ENCODE measurements at places on chromosomes 12 and 14.
A peak's percentile ranks its signal among the peaks of the same experiment; 100 is the strongest.

DNA sequence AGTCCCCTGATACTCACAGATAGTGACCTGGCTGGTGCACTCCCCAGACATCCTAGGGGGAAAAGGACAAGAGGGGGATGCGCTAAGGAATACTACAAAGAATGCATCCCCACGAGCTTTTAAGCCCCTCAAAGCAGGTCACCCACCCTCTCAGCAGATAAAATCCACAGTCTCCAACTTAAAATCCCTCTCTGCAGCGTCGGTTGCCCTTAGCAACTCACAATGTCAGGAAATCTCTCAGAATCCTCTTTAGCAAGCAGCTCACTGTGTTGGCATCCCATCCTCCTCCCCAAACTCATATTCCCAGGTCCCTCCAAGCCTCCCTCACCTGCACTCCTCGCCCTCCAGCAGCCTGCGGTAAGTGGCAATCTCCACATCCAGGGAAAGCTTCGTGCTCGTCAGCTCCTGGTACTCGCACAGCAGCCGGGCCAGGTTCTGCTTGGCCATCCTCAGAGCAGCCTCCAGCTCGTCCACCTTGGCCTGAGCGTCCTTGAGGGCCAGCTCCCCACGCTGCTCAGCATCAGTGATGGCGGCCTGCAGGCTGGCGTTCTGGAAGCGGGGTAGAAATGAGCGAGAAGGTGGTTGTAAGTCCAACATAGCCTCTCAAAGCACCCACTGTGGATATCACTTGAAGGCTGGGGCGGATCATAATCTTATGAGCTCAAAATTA, 5.5 kb upstream of the KRT79 start:
- DNase-seq = no peak

DNA sequence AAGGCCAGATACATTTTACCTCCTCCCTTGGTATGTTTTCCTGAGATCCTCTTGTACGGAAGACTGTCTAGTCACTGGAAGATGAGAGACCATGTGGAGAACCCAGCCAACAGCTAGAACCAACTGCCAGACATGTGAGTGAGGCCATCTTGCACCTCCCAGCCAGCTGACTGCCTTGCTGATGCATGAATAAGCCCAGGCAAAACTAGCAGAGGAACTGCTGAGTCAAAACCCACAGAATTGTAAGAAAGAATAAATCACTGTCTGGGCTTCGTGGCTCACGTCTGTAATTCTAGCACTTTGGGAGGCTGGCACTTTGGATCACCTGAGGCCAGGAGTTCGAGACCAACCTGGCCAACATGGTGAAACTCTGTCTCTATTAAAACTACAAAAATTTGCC, 160.0 kb downstream of the TPH2 start:
- DNase-seq = no peak

DNA sequence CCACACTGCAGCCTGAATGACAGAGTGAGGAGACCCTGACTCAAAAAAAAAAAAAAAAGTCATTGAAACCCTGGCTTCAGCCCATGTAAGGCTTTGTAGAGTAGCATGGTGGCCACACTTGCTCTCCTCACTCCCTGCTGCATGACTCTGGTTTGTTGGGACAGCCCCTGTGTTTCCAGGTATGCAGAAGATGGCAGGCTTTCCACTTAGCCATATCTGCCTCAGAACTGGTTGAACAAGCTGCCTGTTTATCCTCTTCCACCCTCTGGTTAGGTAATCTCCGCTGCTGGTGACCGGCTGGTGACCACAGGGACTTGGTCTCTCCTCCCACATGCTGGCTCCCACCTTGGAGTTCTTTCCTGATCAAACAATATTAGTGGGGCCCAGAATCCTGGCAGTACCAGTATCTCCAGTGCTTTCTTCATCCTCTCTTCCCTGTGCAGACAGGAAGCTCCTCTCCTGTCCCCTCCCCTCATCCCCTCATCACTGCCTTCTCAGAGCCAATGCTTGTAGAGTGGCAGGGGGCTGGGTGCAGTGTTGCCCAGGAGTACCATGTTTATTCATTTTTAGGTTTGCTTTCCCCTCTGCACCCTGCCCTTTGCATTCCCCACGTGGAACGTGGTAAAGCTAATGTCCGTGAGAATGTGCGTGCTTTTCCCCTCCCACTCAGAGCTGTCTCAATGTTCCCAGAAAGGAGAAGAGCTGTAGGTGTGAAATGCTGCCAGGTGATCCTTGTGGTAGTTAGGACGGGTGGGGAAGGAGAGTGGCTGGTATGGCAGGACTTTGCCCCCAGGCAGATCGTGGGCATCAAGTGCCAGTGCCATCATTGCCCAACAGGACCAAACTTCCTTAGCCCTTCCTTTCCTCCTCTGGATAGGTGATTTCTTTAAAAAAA, 11.3 kb downstream of the ABHD12B start:
- DNase-seq = no peak

- DNase-seq = peak; percentile 78
Observed at GRCh38 chr12:6606331-6607131, 648 bp downstream of the CHD4 start.

DNA sequence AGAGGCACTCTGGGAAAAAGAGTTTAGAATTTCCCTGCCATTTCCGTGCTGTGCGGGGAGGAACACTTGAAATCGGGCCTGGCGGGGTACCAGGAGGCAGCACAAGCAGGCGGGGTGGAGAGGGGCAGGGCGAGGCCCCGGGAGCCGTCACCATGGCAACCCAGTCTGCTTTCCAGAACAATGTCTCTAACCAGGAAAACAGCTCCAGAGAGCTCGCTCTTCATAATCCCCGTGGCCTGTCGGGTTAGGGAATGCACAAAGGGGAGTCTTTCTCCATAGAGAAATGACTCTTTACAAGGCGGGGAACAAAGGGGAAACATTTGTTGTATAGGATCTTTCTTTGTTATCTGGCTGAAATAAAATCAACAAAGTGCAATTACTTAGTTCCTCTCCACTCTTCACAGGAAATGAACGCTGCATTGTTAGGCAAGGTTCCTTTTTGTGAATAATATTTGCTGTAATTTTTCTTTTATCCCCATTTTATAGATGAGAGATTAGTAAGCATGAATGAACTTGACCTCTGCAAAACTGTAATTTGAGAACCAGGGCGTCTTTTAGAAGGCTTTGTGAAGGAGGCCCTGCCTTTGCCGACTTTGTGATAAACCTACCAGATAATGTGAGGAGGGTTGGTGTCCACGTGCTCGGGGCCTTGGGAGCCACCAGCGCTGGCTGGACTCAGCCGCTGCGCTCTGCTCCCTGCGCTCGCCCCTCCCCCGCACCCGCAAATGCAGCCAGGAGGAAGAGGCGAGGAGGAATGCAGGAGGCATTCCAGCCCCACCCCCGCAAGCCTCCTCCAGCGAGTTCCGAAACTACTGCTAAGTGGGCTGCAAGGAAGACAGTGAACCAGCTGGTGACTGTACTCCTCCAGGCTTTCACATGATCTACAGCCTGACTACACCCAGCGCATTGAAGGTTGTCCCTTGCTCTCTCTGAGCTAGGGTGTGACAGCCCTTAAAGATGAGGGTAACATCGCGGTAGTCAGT, 105.2 kb upstream of the ATF7IP start:
- DNase-seq = no peak

DNA sequence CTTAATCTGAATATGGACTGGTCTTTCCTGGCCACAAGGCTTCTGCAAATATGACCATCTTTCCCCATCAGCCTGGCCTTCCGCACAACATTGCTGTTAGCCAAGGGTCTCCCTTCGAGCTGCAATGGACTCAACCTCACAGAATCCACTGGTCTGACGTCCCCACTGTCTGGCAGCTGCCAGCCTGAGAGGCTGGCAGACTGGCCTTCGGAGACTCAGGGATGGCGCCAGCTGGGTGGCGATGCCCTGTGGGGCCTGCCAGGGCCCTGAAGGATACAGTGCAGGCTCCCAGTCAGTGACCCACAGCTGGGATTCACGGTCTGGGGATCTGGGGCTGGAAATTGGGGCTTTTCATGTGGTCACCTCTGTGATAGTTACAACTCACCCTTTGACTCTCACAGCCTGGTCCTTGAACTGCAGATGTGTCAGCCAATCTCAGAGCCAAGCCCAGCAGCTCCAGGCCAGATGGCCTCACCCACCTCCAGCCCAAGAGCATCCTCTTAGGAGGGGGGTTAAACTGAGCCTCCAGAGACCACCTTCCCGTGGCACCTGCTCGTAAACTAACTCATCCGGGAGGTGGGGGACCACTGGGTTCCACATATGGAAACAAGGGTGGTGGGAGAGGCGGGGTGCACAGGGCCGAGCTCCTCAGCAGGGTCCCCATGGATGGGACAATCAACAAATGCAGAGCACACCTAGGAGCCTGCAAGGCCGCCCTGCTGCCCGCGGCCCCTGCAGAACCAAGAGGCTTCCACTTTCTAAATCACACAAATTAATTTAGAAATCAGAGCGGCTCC, 21.1 kb upstream of the C14orf180 start:
- DNase-seq = no peak

DNA sequence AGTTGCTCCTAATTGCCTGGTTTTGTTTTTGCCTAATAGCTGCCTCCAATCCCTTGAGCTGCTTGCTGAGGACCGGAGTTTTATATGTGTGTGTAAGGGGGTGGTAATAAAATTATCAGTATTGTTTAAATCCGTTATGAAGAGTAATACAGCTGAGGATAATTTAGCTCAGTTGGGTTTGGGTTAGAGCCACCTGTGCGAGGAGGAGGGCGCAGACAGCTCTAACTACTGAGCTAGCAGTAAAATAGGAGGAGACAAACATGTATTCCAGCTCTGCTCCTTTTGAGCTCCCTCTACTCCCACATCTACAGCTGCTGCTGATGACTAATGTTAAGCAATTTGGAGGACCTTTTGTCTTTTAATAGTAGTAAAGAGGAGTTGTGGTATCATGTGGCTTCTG, 61.5 kb downstream of the SPATS2 start:
- peak; percentile 6 for DNase-seq

DNA sequence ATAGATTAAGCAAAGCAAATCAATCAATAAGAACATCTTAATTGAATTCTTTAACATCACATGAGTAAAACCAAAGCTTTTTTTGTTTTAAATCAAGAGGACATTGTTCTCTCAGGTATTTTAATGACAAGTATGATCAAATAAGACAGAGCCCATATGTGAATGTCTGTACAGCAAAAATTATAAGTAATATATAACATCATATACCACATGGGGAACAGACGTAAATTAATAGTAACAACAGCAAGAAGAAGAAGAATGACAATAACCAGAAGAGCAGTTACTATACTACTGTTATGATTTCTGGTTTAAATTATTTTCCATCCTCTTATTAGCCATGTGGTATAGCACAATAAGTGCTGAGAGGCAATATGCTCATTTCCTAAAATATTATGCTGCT, 335.5 kb downstream of the ADAMTS20 start:
- DNase-seq = no peak

- DNase-seq = no peak
Observed at GRCh38 chr12:30784508-30784907, 29.8 kb upstream of the CAPRIN2 start.

DNA sequence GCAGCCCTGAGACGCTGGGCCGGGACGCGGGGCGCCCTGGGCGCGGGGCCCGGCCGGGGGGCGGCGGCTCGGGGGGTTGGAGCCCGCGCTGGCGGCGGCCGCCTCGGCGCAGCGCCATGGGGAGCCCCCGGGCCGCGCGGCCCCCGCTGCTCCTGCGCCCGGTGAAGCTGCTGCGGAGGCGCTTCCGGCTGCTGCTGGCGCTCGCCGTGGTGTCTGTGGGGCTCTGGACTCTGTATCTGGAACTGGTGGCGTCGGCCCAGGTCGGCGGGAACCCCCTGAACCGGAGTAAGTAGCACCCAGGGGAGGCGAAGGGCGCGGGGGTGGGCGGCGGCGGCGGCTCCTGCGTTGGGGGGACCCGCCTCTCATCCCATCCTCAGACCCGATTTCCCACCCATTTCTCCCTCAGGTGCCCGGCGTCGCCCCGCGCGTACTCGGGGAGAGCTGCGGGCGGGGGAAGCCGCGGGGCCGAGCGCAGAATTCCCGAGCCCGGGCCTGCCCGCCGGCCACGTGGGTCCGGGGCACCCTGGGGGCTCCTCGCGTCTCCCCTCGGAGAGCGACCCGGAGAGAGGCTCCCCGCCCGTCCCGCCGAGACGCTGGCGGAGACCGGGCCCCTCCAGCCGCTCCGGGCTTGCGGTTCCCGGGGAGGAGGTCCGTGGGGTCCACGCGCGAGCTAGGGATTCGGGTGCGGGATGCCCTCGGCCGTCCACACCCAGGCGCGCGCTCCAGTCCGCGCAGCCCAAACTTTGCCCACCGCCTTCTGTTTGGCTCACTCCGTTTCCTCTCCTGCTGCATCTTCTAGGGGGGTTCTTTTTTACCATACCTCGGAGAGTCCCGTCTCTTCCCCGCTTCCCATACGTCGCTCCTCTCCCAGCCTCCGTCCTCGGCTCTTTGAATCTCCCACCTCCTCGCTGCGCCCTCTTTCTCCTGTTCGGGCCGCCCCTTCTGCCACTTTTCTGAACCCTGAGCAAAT, 807 bp downstream of the B4GALNT3 start:
- DNase-seq = peak; percentile 37

DNA sequence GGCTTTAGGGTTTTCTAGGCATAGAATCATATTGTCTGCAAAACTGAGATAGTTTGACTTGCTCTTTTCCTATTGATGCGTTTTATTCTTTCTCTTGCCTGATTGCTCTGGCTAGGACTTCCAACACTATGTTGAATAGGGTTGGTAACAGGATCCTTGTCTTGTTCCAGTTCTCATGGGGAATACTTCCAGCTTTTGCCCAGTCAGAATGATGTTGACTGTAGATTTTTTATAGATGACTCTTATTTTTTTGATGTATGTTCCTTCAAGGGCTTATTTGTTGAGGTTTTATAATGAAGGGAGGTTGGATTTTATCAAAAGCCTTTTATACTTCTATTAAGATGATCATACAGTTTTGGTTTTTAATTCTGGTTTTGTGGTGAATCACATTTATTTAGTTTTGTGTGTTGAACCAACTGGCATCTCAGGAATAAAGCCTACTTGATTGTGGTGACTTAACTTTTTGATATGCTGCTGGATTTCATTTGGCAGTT, 478.2 kb downstream of the TMEM117 start:
- no peak for DNase-seq

GRCh38 chr14:58846682-58847465, 209.1 kb downstream of the DACT1 start:
- DNase-seq = no peak

DNA sequence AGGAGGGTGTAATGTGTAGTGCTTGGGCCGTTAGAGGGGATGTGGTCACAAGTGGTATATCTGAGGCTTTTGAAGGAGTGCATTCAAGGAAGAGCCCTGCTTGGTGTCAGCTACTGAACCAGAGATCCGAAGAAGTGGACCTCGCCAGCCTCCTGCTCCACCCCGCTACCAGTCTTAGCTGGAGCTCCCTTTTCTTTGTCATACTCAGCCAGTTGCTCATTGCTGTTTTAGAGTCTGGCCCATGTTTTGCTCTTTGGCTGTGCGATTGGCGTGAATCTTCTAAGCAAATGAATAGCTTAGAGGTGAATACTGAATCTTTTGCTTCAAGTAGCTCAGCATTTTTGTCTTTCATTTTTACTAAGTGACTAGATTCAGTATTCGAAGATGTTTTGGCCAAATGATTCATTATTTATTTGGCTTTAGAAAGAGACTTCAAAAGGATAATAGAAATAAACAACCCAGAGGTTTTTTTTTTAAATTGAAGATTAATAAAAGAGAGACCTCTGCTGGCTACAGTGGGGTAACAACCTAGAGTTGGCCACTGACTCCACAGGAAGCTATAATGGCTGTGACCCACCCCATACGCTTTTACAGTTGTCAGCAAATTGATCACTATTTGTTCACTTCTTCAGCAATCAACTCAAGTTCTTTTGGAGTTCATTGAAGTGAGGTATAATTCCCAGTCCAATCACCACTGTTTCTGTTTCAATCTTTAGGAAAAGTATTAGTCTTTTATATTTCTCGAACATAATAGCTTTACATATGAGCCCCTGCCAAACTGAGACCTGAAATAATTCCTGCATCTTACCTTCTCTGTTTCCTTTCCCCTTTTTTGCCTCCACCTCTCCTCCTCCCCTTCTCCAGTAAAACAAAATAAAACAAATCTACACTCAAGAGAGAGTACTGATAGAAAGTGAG, 19.9 kb downstream of the CDKN1B start:
- DNase-seq = peak; percentile 70

Measured in OCI-LY7 (cell line).